ENCODE measurements at places on chromosomes 16 and 17.

GRCh38 chr16:85042167-85042526, 14.6 kb downstream of the KIAA0513 start:
- no peaks in the 10 kb centered on the region for H3K27me3 ChIP-seq
- H3K36me3 ChIP-seq: no peaks in the 10 kb centered on the region
- no peak overlapping the region for H3K27ac ChIP-seq
- H3K4me3 ChIP-seq: no peak overlapping the region

DNA sequence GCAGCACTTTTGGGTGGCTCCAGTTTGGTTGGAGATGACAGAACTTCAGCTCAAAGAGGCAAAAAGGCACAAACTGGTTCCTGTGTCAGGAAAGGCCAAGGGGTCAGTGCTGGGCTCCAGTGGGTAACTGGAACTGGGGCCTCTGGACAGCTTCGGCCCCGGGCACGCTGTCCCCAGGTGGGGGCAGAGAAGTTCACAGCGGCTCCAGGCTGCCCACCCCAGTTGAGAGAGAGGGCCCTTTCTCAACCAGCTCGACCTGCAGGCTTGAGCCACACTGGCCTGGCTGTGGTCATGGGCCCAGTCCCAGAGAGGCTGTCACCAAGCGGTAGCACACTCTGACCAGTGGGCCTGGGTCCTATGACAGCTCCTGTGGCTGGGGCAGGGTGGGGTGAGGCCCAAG, 24.5 kb downstream of the ADCY7 start:
- DNase-seq: no peak
- no peak overlapping the region for H3K4me3 ChIP-seq
- H3K36me3 ChIP-seq: peaks cover 66% of the 10 kb centered on the region
- H3K27me3 ChIP-seq: no peaks in the 10 kb centered on the region
- H3K4me1 ChIP-seq: peaks cover 1% of the 10 kb centered on the region
- no peak overlapping the region for H3K27ac ChIP-seq

DNA sequence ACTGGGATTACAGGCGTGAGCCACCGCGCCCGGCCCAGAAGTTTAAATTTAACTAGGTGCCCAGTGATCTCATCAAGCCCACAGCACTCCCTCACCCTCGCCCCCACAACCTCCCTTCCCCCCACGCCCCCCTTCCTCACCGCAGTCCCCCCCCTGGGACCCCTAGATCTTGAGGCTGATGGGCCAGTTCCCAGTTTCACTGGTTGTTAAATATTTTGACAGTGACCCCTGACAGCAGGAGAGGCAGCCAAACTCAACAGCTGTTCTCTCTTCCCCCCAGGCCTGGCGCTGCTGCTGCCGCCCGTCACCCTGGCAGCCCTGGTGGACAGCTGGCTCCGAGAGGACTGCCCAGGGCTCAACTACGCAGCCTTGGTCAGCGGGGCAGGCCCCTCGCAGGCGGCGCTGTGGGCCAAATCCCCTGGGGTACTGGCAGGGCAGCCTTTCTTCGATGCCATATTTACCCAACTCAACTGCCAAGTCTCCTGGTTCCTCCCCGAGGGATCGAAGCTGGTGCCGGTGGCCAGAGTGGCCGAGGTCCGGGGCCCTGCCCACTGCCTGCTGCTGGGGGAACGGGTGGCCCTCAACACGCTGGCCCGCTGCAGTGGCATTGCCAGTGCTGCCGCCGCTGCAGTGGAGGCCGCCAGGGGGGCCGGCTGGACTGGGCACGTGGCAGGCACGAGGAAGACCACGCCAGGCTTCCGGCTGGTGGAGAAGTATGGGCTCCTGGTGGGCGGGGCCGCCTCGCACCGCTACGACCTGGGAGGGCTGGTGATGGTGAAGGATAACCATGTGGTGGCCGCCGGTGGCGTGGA, 15.6 kb downstream of the QPRT start:
- no peak overlapping the region for H3K4me3 ChIP-seq
- no peaks in the 10 kb centered on the region for H3K4me1 ChIP-seq
- H3K36me3 ChIP-seq: no peaks in the 10 kb centered on the region
- peak; percentile 45 for DNase-seq
- peak overlapping the region; percentile 48 for H3K27ac ChIP-seq

GRCh38 chr17:69796078-69796477, 278.9 kb upstream of the KCNJ16 start:
- no peak overlapping the region for H3K4me3 ChIP-seq
- no peaks in the 10 kb centered on the region for H3K27me3 ChIP-seq
- no peaks in the 10 kb centered on the region for H3K36me3 ChIP-seq
- no peaks in the 10 kb centered on the region for H3K4me1 ChIP-seq
- H3K27ac ChIP-seq: no peak overlapping the region
- DNase-seq: no peak

DNA sequence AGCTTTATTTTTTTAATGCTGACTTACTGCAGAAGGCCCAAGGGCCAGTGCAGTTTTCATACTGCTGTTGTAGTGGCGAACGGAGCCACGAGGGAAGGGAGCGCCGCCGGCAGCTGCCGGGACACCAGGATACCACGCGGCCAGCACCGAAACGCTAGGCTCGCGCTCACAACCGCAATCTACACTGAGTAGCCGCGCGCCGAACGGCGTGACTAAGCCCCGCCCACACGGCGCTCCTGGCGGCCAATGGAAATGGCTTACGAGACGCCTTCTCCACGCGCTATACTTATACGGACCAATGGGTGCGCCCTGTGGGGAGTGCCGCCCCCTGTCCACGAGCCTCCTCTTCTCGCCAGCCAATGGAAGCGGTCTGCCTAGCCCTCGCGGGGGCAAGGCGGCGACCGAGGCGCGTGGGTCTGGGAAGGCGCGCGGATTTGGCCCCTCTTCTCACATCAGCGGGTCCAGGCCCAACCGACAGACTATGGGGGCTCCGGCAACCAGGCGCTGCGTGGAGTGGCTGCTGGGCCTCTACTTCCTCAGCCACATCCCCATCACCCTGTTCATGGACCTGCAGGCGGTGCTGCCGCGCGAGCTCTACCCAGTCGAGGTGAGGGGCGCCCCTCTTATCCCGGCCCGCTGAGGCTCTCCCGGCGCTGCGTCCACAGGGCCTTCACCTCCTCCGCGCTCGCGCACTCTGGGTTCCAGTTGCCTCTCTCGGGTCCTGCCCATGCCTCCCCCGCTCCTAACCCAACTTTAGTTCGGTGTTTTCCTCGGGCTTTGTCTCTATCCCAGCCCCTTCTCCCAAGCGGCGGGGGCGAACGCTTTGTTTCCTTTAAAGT, at the start of gene TMEM97:
TMEM97 (plus strand) TSS at position 442 of the 839 bp plus-strand sequence; CDS start at position 482, 40 bp downstream.
- H3K27ac ChIP-seq: peak within 1 kb of the TSS; percentile 64
- H3K4me1 ChIP-seq: peaks cover 22% of the 10 kb centered on the region
- H3K27me3 ChIP-seq: no peaks in the 10 kb centered on the region
- peak within 1 kb of the TSS; percentile 81 for H3K4me3 ChIP-seq
- no peaks in the 10 kb centered on the region for H3K36me3 ChIP-seq

All from lower lobe of right lung (tissue), 2 donors.